Large intestine (tissue), 12 donors: ENCODE measurements at places on chromosomes 2 and 18. TPM values are rescaled to one million over a fixed set of nuclear protein-coding genes. Genes with fewer than 3 reads are reported as not detected.
A peak's percentile ranks its signal among the peaks of the same experiment; 100 is the strongest.

GRCh38 chr2:96679848-96680247, 37.3 kb downstream of the FER1L5 start:
- DNase-seq, result no peak
- H3K4me1 ChIP-seq, result peaks cover 24% of the 10 kb centered on the region

DNA sequence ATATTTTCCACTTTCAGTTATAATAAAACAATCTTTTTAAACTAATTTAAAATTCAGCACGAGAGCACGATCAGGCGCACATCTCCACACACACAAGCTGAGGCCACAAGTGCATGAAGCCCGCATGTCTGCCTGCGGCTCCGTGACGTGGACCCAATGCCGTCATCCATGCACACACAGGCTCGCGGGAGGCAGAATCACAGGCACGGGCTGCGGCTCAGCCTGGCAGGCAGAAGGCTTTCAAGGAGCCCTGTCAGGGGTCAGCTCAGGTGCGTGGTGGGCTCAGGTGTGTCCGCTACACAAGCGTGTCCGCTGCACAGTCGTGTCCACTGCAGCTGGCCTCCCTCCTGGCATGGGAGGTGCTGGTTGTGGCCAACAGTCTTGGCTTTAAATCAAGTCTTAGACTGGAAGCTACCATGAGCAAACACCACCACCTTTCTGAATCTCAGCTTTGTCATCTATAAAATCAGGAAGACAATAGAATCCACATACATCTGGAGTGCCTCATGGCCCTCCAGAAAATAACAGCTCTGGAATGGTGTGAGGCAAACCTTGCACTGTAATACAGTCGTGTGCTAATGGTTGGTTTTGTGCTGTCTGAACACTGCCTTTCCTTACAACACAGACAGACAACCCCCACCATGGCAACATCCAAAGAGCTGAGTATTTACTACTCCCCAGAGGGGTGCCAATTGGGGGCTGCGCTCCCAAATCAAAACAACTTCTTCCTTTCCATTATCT, 210.1 kb downstream of the NDUFA10 start:
- H3K27me3 ChIP-seq, result no peaks in the 10 kb centered on the region
- H3K4me1 ChIP-seq, result peaks cover 6% of the 10 kb centered on the region
- no peak overlapping the region for H3K4me3 ChIP-seq
- no peaks in the 10 kb centered on the region for H3K36me3 ChIP-seq
- DNase-seq, result peak; percentile 47

DNA sequence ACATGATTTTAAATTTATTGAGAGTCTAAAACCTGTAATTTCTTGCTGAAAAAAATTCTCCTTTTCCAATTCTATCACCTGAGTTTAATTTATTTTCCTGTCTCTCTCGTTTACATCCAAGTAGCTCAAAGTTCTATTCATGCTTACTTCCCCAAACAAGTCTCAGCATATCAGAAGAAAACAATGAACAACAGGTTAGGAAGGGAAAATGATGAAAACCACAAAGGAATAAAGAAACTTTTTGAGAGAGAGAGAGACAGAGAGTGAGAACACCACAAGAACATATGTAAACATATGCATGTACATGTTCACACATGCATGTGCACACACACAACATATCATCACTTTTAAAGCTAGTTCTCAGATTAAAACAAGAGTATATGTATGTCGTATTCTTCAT, 112.1 kb downstream of the STRN start:
- H3K36me3 ChIP-seq, result peaks cover 41% of the 10 kb centered on the region
- no peak overlapping the region for H3K4me3 ChIP-seq
- H3K27ac ChIP-seq, result no peak overlapping the region
- H3K4me1 ChIP-seq, result peaks cover 3% of the 10 kb centered on the region
- DNase-seq, result no peak

GRCh38 chr18:53567929-53568574, 656.4 kb downstream of the MBD2 start:
- no peak overlapping the region for H3K4me3 ChIP-seq
- peak; percentile 3 for DNase-seq
- no peak overlapping the region for H3K27ac ChIP-seq
- H3K27me3 ChIP-seq, result no peaks in the 10 kb centered on the region

- H3K36me3 ChIP-seq, result no peaks in the 10 kb centered on the region
- H3K4me3 ChIP-seq, result no peak overlapping the region
- no peak for DNase-seq
- H3K27ac ChIP-seq, result no peak overlapping the region
- no peaks in the 10 kb centered on the region for H3K27me3 ChIP-seq
Measured at GRCh38 chr18:34870555-34871310, 160.6 kb downstream of the DTNA start.

GRCh38 chr2:233422050-233422639, 67.9 kb downstream of the DGKD start:
- no peaks in the 10 kb centered on the region for H3K27me3 ChIP-seq
- no peak overlapping the region for H3K4me3 ChIP-seq
- peak; percentile 93 for DNase-seq
- peak overlapping the region; percentile 92 for H3K27ac ChIP-seq

DNA sequence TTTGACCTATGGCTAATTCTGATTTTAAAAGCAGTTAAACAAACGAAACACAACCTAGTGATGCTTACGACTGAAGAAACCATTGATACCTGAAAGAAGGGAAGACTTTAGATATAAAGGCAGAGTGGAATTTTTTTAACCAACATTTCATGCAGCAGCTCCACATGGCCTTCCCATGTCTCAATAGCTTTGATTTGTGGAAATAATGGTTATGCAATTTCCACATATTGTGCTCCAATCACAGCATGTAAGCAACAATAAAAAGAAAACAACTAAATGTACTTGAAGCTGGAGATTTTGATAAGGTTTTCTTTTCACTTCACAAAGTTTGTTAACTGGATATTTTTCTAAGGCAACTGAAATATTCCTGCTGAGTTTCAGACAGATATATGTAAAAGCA, 82.0 kb upstream of the SLC39A10 start:
- no peak overlapping the region for H3K27ac ChIP-seq
- no peaks in the 10 kb centered on the region for H3K36me3 ChIP-seq
- H3K27me3 ChIP-seq, result no peaks in the 10 kb centered on the region
- peaks cover 8% of the 10 kb centered on the region for H3K4me1 ChIP-seq
- H3K4me3 ChIP-seq, result no peak overlapping the region
- DNase-seq, result no peak

- no peaks in the 10 kb centered on the region for H3K36me3 ChIP-seq
- no peak for DNase-seq
- H3K27me3 ChIP-seq, result no peaks in the 10 kb centered on the region
- H3K4me3 ChIP-seq, result no peak overlapping the region
Measured at GRCh38 chr18:51339856-51340255, 142.4 kb upstream of the MEX3C start.

GRCh38 chr2:28678944-28679343, 72.7 kb upstream of the PPP1CB start:
- H3K27me3 ChIP-seq, result no peaks in the 10 kb centered on the region
- H3K36me3 ChIP-seq, result no peaks in the 10 kb centered on the region
- DNase-seq, result no peak
- H3K4me3 ChIP-seq, result no peak overlapping the region
- peaks cover 19% of the 10 kb centered on the region for H3K4me1 ChIP-seq
- no peak overlapping the region for H3K27ac ChIP-seq

DNA sequence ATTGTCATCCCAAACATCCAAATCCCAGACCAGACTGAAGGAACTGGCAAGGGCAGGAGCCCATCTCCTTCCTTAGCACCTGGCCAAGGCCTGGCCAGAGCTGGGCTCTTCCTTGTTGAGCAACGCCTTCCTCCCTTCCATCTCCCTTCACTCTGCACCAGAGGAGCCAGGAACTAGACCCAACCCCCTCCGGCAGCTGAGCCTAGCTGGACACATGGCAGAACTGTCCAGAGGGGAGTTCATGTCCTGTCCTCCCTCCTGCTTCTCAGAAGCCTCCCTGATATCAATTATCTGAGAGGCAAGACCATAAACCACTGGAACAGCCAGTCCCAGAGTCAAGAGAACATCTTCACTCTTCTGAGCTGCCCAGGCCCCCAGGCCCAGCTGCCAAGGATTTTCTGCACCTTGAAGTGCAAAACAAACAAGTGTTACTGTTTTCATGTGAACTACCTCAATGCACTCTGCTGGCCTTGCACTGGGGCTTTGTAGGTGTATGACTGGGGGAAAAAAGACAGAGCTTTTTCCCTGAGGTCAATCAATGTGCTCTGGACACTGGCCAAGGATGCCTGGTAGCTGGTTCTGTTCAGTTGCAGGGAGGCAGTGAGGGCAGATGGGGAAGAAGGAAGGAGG, 107.6 kb upstream of the MSH6 start:
- no peaks in the 10 kb centered on the region for H3K4me1 ChIP-seq
- no peaks in the 10 kb centered on the region for H3K27me3 ChIP-seq
- no peaks in the 10 kb centered on the region for H3K36me3 ChIP-seq
- DNase-seq, result no peak
- no peak overlapping the region for H3K4me3 ChIP-seq

DNA sequence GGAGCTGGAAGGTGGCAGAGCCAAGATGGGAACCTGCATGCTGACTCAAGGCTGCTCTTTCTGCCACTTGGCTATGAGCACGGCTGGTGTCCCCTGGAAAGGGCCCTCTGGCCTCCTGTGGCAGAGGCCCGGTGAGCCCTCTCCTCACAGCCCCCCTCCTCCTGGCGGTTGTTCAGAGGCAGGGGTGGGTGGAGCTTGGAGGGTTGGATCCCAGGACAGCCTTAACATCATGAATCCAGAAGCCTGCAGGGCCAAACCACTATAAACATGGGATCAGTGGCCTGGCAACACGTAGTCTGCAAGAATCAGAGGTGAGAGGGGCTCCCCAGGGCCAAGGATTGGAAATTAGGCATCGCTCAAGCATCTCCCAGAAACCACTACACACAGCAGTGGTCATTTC, 48.5 kb upstream of the LOXHD1 start:
- no peaks in the 10 kb centered on the region for H3K36me3 ChIP-seq
- no peak for DNase-seq

GRCh38 chr2:189402932-189403331, 38.3 kb upstream of the WDR75 start:
- no peak for DNase-seq
- no peaks in the 10 kb centered on the region for H3K27me3 ChIP-seq
- no peak overlapping the region for H3K4me3 ChIP-seq

- no peak overlapping the region for H3K4me3 ChIP-seq
- no peaks in the 10 kb centered on the region for H3K36me3 ChIP-seq
- no peaks in the 10 kb centered on the region for H3K27me3 ChIP-seq
- H3K27ac ChIP-seq, result no peak overlapping the region
- no peaks in the 10 kb centered on the region for H3K4me1 ChIP-seq
Measured at GRCh38 chr2:174546519-174547506, 50.8 kb downstream of the WIPF1 start.

- no peaks in the 10 kb centered on the region for H3K27me3 ChIP-seq
- H3K36me3 ChIP-seq, result no peaks in the 10 kb centered on the region
- no peak overlapping the region for H3K27ac ChIP-seq
- H3K4me1 ChIP-seq, result no peaks in the 10 kb centered on the region
- DNase-seq, result no peak
Measured at GRCh38 chr2:58289029-58289428, 47.9 kb upstream of the FANCL start.

GRCh38 chr2:26190369-26190768, 17.5 kb downstream of the GAREM2 start:
- H3K27ac ChIP-seq, result no peak overlapping the region
- H3K4me3 ChIP-seq, result no peak overlapping the region
- peaks cover 60% of the 10 kb centered on the region for H3K36me3 ChIP-seq
- DNase-seq, result no peak
- H3K27me3 ChIP-seq, result peaks cover 4% of the 10 kb centered on the region

DNA sequence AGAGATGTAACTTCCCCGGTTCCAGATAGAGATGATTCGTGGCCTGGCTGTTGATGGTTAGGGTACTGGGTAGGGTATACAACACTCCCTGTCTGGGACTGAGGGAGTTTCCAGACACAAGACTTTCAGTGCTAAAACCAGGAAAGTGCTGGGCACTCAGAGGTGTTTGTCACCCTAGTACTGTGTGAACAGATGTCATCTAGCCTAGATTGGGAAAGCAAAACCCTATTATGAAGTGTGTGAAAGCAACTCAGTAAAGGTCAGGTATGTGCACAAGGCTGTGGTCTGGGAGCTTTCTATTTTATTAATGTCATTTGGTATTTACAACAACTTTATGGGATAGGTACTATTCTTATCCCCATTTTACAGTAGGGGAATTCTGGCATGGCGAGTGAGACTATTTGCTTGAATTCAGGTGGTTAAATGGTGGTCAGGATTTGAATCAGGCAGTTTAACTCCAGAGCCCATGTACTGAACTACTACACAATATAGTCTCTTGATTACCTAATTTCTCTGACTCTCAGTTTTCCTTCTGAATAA, 2.6 kb downstream of the BZW1 start:
- H3K4me1 ChIP-seq, result peaks cover 7% of the 10 kb centered on the region
- H3K27ac ChIP-seq, result no peak overlapping the region
- no peaks in the 10 kb centered on the region for H3K27me3 ChIP-seq
- peaks cover 50% of the 10 kb centered on the region for H3K36me3 ChIP-seq

GRCh38 chr2:3633982-3634595, 23.9 kb upstream of the ALLC start:
- no peak overlapping the region for H3K4me3 ChIP-seq
- DNase-seq, result no peak
- H3K4me1 ChIP-seq, result no peaks in the 10 kb centered on the region
- H3K27ac ChIP-seq, result no peak overlapping the region

GRCh38 chr2:53802617-53803151, 15.8 kb downstream of the ERLEC1 start:
- H3K4me3 ChIP-seq, result no peak overlapping the region
- no peaks in the 10 kb centered on the region for H3K4me1 ChIP-seq
- no peak for DNase-seq
- no peaks in the 10 kb centered on the region for H3K27me3 ChIP-seq
- H3K36me3 ChIP-seq, result peaks cover 51% of the 10 kb centered on the region

- no peaks in the 10 kb centered on the region for H3K27me3 ChIP-seq
- no peak for DNase-seq
- no peak overlapping the region for H3K4me3 ChIP-seq
- H3K27ac ChIP-seq, result no peak overlapping the region
- peaks cover 14% of the 10 kb centered on the region for H3K36me3 ChIP-seq
Measured at GRCh38 chr2:159832858-159833257, 34.9 kb upstream of the CD302 start.

- no peaks in the 10 kb centered on the region for H3K4me1 ChIP-seq
- no peak overlapping the region for H3K27ac ChIP-seq
- DNase-seq, result no peak
Measured at GRCh38 chr2:6942848-6943247, 25.6 kb downstream of the RNF144A start.

The KIF1A gene
- 15.8 TPM for polyA plus RNA-seq

The ANKRD44 gene
- 8.4 TPM for polyA plus RNA-seq

The GKN1 gene
- polyA plus RNA-seq, result not detected

The CHRND gene
- polyA plus RNA-seq, result 0.27 TPM

The AQP12A gene
- polyA plus RNA-seq, result 5.0 TPM

The WNT6 gene
- polyA plus RNA-seq, result 0.24 TPM

The CPLX4 gene
- not detected for polyA plus RNA-seq

The GRB14 gene
- polyA plus RNA-seq, result 8.7 TPM
